ENCODE measurements at places on chromosomes 1 and 21.

- no peak for DNase-seq
Observed at GRCh38 chr1:171221665-171222591, 26.4 kb upstream of the FMO1 start.

- no peak for DNase-seq
Observed at GRCh38 chr1:244413736-244414135, 38.0 kb downstream of the ADSS2 start.

GRCh38 chr21:29077651-29078090 is 4.2 kb upstream of the CCT8 start:
- DNase-seq: no peak

DNA sequence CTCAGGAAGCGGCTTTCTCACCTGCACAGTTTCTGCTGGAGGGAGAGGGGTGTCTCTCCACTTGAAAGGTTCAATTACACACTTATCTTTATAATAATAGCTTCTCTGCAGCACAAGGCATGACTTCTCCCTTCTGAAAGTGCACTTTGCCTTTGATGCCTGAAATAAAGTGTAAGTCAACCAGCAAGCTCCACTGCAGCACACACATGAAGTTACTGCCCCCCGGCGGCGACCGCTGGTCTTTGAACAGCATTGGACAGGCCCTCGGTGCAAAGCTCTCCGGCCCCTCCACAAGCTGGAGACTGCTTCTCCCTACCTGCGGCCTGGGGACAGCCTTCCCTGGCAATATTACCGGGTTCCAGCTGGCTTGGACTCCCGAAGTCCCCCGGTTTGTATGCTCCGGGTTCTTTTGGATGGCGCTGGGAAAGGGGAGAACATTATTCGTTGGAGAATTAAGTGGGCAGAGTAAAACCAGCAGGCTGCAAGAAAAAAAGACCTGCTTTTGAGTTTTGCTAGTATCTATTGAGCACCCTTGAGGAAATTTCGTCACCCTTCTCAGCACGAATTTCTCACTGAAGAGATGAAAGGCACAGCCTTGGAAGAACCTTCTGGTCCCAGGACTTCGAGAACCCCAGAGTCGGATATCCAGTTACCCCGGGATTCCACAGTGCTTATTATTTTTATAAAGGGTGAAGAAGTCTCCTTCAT is 11.8 kb downstream of the RCAN1 start:
- peak; percentile 71 for DNase-seq

GRCh38 chr21:26587736-26588201 is 14.7 kb upstream of the CYYR1 start:
- DNase-seq: no peak

GRCh38 chr1:208203127-208203847 is 40.9 kb downstream of the PLXNA2 start:
- DNase-seq: no peak

- no peak for DNase-seq
Observed at GRCh38 chr21:25845729-25846256, 111.0 kb downstream of the GABPA start.

GRCh38 chr1:35565742-35566133 is 7.4 kb upstream of the TFAP2E start:
- no peak for DNase-seq

- DNase-seq: no peak
Observed at GRCh38 chr1:216841165-216841564, 117.9 kb upstream of the ESRRG start.

- no peak for DNase-seq
Observed at GRCh38 chr1:88780485-88780884, 96.4 kb downstream of the PKN2 start.

- no peak for DNase-seq
Observed at GRCh38 chr1:86705665-86705985, 1.2 kb downstream of the SH3GLB1 start.

GRCh38 chr1:64703600-64703999 is 41.3 kb upstream of the RAVER2 start:
- DNase-seq: no peak

DNA sequence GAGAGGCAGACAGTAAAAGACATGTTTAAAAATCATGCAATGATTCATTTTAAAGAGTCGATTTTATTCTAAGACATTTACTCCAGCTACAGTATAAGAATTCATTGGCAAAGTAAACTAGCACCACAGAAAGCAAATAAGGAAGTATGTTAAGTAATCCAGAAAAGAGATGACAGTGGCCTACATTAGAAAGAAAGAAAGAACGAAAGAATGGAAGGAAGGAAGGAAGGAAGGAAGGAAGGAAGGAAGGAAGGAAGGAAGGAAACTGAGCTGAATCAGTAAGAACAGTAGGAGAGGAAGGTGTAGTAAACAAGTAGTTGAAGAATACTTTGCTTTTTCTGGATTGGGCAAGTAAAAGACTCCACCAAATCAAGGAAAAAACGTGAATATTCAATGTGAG is 62.2 kb downstream of the ZZZ3 start:
- DNase-seq: no peak

DNA sequence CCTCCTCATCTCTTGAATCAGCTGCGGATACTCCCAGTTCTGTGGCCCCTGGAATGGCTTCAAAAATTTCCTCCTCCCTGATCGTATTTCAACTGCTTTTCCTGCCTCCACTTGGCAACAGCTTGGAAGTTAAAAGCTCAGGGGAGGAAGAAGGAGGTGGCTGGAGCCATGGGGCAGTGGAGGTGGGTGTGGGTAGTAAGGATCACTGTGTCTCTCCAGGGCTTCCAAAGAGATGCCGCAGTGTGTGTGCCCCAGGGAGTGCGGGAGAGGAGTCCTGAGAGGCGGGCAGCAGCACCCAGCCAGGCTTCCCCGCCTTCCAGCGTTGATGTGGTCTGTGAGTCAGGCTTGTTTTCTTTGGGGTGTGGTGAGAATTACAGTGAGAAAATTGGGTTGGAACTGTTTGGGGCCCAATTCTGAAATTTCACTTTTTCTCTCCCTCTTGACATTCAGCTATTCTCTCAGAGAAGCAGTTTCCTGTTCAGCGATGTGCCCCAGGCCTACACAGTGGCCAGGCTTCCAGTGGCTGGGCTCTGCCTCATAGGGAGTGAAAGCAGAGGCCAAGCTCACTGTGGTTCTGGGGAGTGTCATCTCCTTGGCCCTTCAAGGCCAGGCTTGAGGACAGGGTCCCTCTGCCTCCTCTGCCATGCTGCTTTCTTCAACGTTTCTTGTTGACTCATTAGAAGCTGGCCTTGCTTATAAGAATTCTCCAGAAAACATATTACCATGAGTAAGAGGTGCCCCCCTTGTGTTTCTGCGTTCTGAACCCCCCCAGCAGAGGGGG is 69.0 kb downstream of the PGM1 start:
- DNase-seq: no peak

DNA sequence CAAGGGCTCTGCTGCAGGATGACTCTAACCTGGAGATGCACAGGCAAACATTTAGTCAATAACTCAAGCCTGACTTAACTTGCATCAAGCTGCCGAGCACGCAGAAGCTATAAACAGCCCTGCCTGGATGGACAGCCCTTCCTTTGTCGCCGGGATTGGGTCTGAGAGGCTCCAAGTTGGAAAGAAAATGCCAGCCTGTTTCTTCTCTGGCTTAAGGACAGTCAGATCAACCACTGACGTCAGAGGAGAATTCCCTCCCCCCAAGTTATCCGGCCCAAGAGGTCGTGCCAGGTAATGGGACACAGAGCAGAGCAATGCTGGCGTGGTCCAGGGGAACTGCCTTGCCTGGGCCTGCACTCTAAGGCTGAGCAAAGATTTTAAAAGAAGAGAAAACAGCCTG is 27.1 kb upstream of the LRRC38 start:
- DNase-seq: no peak

DNA sequence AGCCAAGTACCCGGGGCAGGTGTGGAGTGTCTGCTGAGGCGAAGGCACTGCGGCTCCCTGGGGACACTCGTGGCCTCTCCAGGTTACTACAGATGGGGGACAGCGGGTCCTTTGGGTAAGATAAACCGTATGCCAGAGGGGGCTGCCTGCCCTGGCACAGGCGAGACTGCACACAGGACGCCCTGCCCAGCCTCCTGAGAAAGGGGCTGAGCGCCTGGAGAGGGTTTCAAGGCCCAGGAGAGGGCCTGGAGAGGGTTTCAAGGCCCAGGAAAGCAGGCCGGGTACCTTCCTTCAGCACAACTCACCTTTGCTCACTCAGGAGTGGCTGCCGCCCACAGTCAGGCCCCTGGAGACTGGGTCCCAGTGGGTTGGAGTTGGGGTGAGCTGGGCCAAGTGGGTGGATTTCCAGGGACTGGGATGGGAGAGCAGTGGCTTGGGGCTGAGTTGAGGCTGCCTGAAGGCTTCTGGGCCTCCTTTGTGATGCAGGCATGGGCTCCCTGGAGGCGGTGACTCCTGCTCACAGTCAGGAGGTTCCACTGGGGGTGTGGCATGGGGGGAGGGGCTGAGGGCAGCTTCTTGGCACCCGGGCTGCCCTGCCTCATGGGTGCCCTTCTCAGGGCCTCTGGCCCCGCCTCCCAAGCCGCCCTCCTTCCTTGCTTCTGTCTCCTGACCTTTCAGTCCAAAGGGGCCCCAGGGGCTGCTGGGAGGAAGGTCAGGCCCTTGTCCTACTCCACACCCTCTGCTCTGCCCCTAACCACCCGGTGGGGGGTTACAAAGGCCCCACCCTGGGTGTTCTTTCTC is at the start of gene MMEL1:
MMEL1 (minus strand) TSS at position 456 of the 801 bp plus-strand sequence. CDS start 3,532 bp downstream, outside the sequence.
- no peak for DNase-seq

- DNase-seq: no peak
Observed at GRCh38 chr1:151504759-151505158, 6.4 kb upstream of the CGN start.

DNA sequence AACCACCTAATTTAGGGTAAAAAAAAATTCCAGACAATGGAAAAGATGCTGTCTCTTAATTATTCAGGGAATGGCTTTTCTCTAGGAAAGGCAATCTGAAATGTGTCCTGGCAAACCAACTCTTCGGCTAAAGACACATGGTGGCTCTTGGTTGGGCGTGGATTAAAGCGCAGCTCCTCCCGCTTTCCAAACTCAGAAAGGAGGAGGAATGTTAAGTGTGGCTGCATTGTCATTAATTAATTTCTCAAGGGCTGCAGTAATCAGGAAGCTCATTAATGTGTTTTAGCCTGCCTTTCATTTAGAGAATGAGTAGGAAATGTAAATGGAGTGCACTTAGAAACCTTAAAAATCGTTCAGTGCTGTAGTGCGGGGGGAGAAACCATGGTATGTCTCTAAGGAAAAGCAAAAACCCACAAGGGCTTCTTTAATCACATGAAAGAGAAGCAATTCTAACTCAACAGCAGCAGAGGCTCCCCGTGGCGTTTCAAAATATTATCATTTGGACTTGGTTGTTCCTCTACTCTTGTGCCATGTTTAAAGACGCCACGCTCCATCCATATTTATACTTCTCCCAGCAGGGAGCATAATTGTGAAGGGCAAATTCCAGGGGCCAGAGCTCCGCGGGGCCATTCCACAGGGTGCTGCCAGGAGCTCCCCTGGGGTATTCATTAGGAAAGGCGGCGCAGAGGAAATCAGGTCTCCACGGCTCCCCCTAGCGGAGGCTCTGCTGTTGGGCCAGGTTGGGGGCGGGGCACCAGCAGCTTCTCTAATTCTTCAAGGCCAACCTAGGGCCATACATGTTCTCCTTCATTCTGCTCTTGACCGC is 91.9 kb upstream of the SSX2IP start:
- peak; percentile 90 for DNase-seq

DNA sequence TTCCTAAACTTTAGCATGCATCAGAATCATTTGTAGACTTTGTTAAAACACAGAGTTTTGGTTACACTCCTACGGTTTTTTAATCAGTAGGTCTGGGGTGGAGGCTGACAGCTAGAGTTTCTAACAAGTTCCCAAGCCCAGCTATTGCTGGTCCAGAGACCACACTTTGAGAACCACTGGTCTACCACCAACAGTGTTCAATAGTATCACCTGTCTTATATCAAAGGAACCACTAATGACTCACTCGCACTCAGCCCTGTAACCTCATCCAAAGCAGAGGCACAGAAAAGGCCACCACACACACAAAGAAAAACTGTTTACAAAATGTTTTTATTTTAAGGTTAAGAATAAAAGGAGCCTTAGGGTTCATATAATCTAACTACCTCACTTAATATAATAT is 68.7 kb downstream of the HIVEP3 start:
- no peak for DNase-seq

DNA sequence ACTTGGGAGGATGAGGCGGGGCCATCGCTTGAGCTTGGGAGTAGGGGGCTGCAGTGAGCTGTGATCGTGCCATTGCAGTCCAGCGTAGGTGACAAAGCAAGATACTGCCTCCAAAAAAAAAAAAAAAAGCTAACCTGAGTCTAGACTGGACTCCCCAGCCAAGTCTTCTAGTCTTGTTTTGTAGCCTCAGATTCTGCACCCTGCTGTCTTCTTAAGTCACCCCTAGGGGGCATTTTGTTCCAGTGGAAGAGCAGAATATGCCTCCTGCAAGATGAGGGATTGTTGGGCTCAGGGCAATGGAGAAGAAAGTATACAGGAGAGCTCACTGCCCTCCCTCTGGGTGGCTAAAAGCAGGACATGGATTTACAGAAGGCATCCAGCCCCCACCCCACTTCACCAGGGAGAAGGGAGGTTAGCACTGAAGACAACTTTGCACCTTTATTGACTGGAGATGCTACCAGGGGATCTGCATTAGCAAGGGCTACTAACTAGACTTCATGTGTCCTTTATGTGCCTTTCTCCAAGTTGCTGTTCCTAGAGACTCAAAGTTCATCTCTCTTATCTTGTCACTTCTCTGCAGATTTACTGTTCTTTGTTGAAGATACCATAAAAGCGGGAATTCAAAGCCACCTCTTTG is 15.3 kb upstream of the RNF187 start:
- peak; percentile 67 for DNase-seq

DNA sequence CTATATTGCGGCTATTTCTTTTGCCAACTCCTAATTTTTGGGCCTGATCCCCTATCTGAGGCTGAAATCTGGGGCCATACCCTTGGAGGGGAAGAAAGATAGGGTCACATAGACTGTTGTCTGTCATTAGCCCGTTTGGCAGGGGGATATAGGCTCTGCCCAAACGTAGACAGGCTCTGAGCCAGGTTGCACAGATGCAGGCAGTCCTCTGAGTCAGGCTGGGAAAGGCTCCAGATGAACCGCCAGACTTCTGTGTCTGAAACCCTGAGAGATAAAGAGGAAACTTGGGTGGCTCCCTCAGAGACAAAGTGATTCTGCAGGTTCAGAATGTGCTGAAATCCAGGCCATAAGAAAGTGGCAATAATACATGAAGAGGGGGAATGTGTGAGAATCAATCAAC is 4.0 kb upstream of the CAP1 start:
- DNase-seq: peak; percentile 81

DNA sequence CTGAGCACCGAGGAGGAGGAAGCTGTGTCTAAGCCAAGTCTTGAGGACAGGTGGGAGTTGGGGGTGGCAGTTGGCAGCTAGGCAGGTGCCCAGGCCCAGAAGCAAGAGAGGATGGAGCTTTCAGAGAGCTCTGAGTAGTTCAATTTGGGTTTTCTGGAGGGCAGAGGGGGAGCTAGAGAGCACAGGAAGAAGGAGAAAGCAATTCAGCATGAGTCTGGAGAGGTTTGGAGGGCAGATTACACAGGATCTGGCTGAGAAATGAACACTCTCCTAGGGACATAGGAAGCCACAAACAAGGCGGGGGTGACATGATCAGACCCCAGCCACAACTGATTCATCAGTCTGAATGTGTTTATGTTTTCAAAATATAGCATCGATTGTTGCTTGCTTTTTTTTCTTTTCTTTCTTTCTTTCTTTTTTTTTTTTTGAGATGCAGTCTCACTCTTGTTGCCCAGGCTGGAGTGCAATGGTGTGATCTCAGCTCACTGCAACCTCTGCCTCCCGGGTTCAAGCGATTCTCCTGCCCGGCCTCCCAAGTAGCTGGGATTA is 23.8 kb downstream of the PTPRF start:
- peak; percentile 68 for DNase-seq

GRCh38 chr1:15001317-15001915 is 152.1 kb upstream of the TMEM51 start:
- DNase-seq: no peak
